ENCODE measurements at places on chromosomes 1 and 21.

- no peak for DNase-seq
These were observed 10.1 kb downstream of the ZNF644 start for GRCh38 chr1:91011726-91012125.

DNA sequence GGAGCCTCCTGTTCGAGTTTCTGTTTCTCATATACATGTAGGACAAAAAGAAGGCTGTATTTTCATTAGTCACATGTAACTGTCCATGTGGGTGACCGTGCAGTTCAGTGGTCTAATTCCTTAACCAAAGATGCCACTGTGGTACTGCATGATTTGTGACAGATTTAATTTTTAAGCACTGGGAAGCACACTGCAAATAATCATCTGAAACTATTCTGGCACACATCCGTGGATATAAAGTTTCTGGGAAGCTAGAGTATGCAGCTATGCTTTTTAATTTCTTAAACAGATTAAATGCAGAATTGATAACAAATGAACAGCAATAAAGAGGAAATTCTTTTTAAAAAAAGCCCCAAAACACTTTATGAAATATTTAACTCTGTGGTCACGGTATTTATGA is 254.8 kb downstream of the LMO4 start:
- DNase-seq: no peak

GRCh38 chr1:205258261-205258691 is 30.5 kb downstream of the TMCC2 start:
- no peak for DNase-seq

GRCh38 chr1:211598514-211598913 is 19.6 kb upstream of the SLC30A1 start:
- DNase-seq: no peak

DNA sequence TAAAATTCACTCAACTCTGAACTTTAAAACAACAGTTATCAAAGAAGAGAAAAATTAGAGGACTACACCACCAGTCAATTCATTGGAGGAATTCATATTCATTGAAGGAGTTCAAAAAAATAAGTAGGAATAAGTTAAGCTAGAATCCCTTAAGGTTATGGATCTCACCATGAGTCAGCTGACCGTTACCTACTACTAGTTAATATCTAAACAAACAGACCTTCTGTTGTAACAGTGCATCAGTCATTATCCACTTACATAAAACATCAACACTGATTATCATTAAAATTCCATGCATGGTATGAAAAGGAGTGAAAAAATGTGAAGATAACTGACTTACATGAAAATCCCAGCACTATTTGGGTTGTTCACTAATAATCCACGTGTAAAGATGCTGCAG is 44.9 kb downstream of the FOXJ3 start:
- DNase-seq: no peak

DNA sequence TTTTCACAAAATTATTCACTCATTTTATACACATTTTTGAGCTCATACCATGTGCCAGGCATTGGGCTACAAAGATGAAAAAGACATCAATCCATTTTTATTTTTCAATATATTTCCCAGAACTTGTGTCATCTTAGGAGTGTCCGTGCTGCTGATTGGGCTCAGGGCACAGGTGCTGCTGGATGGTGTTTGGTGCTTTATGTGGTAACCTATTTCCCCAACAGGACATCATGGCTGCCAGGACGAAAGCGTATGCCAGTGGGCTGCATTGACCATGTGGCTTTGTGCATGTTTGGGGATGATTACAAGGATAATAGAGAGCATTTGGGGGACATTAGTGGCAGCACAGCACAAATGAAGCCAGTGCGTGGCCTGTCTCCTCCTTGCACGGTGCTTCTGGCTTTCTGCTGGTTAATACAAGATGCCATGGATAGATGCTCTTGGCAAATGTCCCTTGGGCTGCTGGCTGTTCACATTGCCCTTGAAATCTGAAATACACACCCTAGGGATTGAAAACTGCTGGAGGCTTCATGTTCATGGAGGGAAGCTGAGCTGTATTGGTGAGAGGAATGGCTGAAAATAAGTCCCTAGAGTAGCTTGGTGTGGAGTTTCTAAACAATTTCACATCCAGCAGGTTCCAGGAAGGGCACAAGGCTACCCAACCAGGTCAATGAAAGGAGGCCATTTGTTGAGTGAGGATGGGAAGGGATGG is 52.3 kb downstream of the TENT5C start:
- DNase-seq: no peak

- DNase-seq: no peak
These were observed 23.2 kb downstream of the NUAK2 start for GRCh38 chr1:205298191-205298994.

GRCh38 chr1:66947267-66947666 is 22.5 kb downstream of the MIER1 start:
- no peak for DNase-seq

DNA sequence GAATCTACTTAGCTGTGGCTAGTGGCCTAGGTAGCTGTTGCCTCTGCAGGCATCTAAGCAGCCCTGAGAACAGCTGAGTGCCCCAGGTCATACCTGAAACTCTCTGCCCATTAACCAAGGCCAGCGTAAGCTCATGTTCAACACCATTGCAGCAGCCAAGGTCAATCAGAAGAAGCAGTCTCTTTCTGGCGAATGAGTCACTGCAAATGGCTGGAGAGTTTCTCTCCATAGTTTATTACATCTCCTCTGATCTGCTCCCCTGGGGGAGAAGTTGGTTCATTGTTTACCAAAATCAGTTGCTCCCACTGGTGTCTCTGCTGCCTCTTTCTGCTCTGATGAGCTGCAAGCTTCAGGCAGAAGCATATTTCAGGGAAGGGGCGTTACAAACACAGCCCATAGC is 6.9 kb upstream of the BCL9 start:
- no peak for DNase-seq

GRCh38 chr1:67821263-67821662 is 12.0 kb downstream of the GNG12 start:
- no peak for DNase-seq

- no peak for DNase-seq
These were observed 73.0 kb downstream of the SWT1 start for GRCh38 chr1:185229981-185230380.

DNA sequence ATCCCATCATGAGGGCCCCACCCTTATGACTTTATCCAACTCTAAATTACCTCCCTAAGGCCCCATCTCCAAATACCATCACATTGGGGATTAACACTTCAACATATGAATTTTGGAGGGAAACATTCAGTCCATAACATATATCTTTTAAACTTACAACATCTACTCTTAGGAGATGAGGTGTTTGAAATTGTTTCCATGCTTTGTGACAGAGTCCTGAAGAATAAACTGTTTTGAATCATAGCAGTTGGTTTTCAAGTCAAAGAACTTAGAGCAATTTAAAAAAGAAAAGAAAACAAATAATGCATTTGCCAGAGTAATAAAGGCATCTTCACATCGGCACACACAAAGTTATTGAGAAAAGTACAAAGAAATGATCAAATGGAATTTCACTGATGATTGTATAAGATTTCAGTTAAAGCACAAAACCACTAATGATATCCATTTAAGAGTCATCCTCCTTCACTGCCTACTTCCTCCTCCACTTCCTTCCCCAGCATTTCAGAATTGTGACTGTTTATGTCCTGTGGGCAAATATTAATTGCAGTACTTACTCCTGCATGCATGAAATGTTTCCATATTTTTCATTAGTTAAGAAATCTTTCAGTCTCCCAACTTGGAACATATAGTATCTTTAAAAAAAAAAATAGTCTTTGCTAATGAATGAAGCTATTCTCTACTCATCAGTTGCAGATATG is 202.0 kb downstream of the LRRC40 start:
- DNase-seq: no peak

All from left colon (tissue), 2 donors.